Ureter (tissue), 1 donor: ENCODE measurements at places on chromosomes 2 and 18. TPM values are rescaled to one million over a fixed set of nuclear protein-coding genes. Genes with fewer than 3 reads are reported as not detected.
A peak's percentile ranks its signal among the peaks of the same experiment; 100 is the strongest.

- DNase-seq, result no peak
Observed at GRCh38 chr2:207616185-207616584, 9.0 kb downstream of the METTL21A start.

GRCh38 chr2:30744823-30745222 lies 62.4 kb downstream of the CAPN13 start:
- DNase-seq, result no peak

- DNase-seq, result no peak
Observed at GRCh38 chr2:238985041-238985729, 137.3 kb downstream of the TWIST2 start.

- DNase-seq, result no peak
Observed at GRCh38 chr2:4533806-4534205, 830.4 kb downstream of the DCDC2C start.

GRCh38 chr2:150931451-150931850 lies 330.2 kb downstream of the RBM43 start:
- DNase-seq, result no peak

- no peak for DNase-seq
Observed at GRCh38 chr2:86596118-86596517, 27.5 kb downstream of the RNF103 start.

DNA sequence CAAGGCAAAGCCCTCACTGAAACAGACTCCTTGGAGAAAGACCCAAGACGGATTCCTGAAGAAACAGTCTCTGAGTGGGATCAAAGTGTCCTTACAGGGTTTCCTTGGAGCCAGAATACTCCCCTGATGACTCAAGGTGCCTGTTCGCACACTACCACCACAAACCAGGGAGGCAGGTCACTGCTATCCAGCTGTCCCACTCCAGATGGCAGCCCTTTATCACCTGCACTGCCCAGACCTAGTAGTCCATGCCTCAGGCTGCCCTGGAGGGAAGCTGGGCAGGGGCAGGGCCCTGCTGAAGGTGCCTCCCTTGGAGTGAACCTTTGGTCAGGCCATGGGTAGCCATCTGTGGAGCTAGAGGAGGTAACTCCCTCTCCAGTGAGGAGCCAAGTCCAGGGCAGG lies 34.1 kb downstream of the TRABD2A start:
- DNase-seq, result no peak

DNA sequence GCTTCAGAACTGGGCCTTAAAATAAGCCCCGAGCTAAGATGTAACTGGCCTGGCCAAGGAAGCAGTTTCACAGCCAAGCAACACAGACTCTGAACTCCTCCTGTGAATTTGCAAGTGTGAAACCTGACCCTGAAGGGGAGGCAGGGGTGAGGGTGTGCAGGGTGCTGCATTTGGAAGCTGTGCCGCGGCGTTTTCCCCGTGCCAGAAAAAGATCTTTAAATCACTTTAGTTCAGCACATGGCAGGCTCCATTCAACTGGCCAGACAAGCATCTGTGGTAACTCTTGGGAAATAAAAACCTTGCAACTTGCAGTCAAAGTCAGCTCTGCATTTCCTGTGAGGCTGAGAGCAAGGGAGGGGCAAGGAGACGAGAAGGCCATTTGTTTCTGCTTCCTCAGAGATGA lies 209.3 kb upstream of the SOX11 start:
- no peak for DNase-seq

- DNase-seq, result peak; percentile 52
Observed at GRCh38 chr2:237967463-237967951, 693 bp downstream of the UBE2F start.

DNA sequence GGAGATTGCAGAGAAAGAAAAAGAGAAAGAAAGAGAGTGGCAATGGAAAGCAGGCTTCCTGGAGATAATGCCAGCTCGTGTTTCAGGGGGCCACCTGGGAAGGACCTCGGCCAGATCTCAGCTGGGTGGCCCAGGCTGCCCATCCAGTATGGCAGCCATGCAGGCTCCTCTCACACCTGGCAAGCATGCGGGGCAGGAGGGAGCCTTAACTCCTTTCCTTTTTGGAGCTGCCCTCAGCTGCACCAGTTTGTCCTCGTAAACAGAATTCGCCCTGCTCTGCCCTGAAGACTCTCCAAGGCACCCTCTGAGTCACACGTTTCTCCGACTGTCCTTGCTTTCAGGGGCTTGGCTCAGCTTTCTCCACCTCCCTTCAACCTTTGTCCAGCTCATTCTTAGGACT lies 59.5 kb upstream of the IGFBP5 start:
- DNase-seq, result no peak

- DNase-seq, result no peak
Observed at GRCh38 chr18:13574355-13574754, 152.0 kb downstream of the FAM210A start.

GRCh38 chr2:178449700-178450523 lies 1.1 kb downstream of the PRKRA start:
- DNase-seq, result no peak

DNA sequence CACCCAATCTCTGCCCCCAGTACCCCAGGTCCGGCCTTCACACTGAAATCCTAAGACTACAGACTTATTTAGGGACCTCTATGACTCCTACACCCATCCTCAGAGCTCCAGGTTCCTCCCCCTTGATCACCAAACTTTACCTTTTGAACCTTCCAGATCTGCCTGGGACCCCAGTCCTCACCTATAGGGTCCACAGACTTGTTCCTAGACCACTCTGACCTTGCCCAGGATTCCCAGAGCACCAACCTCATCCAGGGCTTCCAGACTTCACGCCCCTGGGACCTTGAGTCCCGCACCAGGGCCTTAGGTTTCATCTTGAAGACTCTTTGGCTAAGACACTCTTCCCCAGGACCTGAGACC lies 462 bp downstream of the CHCHD5 start:
- no peak for DNase-seq

DNA sequence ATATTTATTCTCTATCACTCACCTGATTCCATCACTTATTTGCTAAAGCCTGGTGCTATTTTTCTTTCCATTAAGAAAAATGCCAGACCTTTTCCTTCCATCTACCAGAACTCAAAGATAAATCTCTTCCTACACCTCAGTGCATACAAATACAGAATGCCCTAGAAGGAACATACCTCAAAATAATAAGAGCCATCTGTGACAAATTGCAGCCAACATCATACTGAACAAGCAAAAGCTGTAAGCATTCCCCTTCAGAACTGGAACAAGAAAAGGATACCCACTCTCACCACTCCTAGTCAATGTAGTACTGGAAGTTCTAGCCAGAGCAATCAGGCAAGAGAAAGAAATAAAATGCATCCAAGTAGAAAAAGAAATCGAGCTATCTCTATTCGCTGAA lies 315.9 kb upstream of the UBE2E3 start:
- no peak for DNase-seq

DNA sequence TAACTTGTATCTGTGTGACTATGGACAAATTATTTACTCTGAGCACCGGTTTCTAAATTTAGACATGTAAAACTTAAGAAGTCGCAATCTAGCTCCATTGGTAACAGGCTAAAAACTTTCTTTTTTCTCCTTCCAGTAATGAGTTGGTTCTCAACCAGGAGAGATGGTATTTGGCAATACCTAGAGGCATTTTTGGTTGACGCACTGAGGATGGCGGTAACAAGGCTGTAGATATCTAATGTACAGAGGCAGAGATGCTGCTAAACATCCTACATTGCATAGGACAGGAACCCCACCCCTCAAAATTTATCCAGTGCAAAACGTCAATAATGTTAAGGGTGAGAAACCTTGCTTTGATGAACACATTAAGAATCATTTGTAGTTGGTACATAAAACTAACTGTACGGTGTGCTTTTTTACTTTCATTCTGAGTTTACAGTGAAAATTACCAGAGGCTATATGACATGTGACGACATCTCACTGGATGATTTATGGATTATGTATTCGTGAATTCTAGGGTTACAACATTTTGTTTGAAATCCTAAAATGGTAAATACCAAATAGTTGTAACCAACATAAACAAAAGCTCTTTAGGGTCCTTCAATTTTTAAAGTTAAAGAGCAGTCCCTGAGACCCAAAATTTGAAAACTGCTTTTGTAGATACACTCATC lies 91.3 kb downstream of the TLK1 start:
- no peak for DNase-seq

DNA sequence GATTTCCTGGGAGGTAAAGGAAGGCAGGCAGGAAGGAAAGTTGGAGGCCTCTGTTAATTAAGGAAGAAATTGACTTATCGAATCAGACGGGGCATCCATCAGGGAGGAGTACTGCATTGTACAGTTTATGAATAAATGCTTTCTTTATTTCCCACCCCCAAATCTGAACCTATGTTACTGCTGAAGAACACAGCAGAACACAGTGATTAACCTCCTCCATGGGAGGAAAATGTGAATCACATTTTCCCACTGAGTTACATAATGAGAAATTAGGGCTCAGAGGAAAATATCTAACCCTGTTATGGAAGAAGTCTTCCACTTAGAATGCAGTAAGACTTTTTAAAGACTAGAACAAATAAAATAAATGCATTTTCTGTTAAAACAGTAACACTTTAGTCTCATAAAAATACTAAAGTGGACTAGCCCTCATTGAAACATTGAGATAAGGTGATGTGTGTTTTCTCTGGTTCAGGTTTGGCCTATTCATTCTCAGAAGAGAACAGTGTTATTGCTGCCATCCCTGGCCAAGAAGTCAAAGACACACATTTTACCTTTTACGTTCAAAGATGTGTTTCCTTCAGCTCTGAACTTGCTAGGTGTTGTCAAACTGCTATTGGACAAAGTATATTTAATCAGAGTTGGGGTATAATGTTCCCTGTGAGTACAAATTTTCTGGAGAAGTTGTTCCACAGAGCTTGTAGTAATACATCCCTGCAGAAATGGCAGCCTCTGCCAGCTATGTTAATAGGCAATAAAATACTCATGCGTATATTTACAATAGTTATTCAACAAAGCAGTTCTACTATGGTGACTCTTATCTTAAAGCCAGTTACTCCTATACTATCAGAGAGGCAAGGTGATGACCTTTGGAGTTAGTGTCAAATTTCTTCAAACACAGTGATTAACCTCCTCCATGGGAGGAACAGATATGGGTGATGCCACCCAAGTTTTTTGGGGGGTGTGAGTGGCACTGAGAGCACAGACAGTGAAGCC lies 11.1 kb downstream of the DNAH6 start:
- DNase-seq, result no peak

DNA sequence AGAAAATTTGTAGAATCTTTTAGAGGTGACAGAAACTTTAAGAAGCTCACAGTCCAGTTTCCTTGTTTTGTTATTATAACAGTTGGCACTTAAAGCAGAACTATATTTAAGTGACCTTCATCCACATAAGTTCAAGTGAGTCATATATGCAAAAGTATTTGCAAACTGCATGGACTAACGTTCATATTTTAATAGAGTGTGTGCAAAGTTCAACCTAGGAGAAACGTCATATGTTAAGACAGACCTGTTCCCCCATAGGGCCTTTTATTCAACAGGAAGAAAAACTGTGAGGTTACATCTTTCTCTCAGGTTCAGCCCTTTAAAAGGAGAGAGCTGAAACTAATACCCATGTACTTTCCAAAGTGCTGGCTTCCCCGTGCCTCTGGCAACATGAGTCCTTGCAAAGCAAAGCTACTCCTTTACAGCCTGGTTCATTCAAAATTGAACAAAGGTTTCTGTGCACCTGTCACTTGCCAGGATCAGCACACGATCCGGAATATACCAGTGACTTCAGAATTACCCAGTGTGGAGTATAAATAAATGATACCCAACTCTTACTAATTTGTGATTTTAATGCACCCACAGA lies 280.0 kb upstream of the RAB12 start:
- DNase-seq, result no peak

DNA sequence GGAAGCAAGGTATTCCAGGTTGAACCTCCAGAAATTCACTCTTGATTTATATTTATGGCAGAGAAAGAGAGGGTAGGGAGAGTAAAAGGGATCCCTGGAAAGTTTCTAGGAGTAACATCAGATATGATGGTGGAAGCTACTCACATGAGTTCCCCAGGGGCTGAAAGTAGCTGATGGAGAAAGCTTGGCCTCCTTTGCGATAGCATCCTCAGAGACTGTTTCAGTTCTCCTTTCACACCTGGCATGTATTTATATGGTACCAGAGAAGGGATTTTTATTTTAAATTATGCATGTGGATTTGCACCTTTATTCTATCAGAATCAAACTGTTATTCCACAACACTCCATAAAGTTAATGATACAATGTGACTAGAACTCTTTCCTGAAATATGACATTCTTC lies 126.3 kb upstream of the OSR1 start:
- no peak for DNase-seq

- no peak for DNase-seq
Observed at GRCh38 chr2:201597397-201597796, 45.9 kb downstream of the TMEM237 start.

GRCh38 chr18:37322492-37323035 lies 243.0 kb downstream of the CELF4 start:
- DNase-seq, result no peak

GRCh38 chr2:68089961-68090360 lies 27.2 kb upstream of the C1D start:
- no peak for DNase-seq

- DNase-seq, result no peak
Observed at GRCh38 chr2:220226546-220226945, 599.1 kb downstream of the SLC4A3 start.

DNA sequence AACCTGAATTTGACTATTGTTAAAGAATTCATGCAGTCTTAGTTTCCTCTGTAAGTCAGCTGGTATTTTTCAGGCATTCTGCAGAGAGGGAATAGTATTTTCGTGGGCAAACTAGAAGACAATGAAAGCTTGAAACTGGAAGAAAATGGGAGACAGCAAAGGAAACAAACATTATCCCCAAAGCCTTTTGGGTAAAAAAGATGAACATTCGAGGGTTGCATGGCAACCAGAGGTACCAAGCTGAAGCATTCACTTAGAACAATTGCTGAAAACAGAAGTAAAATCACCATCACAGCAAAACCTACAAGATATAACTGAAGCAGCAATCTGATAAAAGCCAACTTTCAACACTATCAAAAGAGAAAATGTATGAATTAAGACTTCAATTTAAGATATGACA lies 233.7 kb downstream of the SCG2 start:
- DNase-seq, result no peak

DNA sequence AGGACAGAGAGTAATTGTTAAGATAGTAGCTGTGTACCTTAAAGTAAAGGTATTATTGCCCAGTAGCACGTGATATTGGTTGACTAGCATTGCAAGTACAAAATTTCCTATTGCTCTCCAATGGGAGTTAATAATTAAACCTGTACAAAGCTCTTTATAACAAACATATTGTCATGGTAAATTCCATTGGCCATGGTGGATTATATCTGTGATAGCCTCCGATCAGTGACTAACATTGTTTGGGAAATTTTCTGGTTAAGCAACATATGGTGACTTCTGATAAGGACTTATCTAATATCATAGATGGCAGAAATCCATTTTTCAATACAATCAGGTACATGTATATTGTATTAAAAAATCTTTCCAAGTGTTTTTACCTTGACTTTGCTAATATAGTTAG lies 360.8 kb downstream of the DCC start:
- DNase-seq, result no peak

Gene SH3BP4
- 29.9 TPM for total RNA-seq

Gene AUP1
- 98.5 TPM for total RNA-seq

Gene RNF152
- 52.9 TPM for total RNA-seq

Gene NAT8
- total RNA-seq, result not detected

Gene ST8SIA5
- not detected for total RNA-seq

Gene TMEM178A
- total RNA-seq, result 2.9 TPM

Gene NRP2
- total RNA-seq, result 55.8 TPM

Gene IL36A
- total RNA-seq, result not detected

Gene KLHL14
- total RNA-seq, result 0.29 TPM

Gene GCA
- 27.5 TPM for total RNA-seq

Gene REG3G
- not detected for total RNA-seq

Gene ANKRD30B
- not detected for total RNA-seq

Gene MAP2
- total RNA-seq, result 3.0 TPM

Gene KCNE4
- 9.1 TPM for total RNA-seq

Gene MLPH
- 236 TPM for total RNA-seq
